Activated naive CD8-positive, alpha-beta T cell treated with anti-CD3 and anti-CD28 coated beads for 36 hours (primary cell): ENCODE measurements at places on chromosomes 2 and 18.
A peak's percentile ranks its signal among the peaks of the same experiment; 100 is the strongest.

GRCh38 chr18:55731594-55732042 lies 143.6 kb upstream of the TCF4 start:
- no peaks in the 10 kb centered on the region for H3K36me3 ChIP-seq
- no peak overlapping the region for H3K27ac ChIP-seq

- no peak for DNase-seq
- no peak overlapping the region for H3K27ac ChIP-seq
- H3K27me3 ChIP-seq, result no peaks in the 10 kb centered on the region
- no peaks in the 10 kb centered on the region for H3K36me3 ChIP-seq
- no peak overlapping the region for H3K4me3 ChIP-seq
- no peaks in the 10 kb centered on the region for H3K4me1 ChIP-seq
Measured at GRCh38 chr2:123514613-123515207, 510.4 kb upstream of the CNTNAP5 start.

DNA sequence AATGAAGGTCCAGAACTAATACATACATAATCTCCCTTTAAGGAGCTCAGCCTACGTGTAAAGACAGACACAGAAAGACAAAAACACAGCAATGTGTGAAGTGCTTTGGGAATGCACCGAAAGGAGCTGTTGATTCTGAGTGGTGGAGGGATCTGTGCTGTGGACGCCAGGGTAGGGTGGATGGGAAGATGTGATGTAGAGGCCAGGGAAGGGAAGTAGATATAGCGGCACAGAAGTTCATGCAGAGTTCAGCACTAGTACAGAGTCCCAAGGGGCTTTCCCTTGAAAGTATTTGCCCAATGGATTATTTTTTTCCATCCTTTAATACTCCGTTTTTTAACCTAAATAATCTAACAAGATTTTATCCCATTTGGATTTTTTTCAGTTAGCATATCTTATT lies 32.1 kb upstream of the DOCK10 start:
- DNase-seq, result no peak
- H3K27ac ChIP-seq, result no peak overlapping the region
- H3K36me3 ChIP-seq, result no peaks in the 10 kb centered on the region
- no peaks in the 10 kb centered on the region for H3K27me3 ChIP-seq
- no peak overlapping the region for H3K4me3 ChIP-seq

DNA sequence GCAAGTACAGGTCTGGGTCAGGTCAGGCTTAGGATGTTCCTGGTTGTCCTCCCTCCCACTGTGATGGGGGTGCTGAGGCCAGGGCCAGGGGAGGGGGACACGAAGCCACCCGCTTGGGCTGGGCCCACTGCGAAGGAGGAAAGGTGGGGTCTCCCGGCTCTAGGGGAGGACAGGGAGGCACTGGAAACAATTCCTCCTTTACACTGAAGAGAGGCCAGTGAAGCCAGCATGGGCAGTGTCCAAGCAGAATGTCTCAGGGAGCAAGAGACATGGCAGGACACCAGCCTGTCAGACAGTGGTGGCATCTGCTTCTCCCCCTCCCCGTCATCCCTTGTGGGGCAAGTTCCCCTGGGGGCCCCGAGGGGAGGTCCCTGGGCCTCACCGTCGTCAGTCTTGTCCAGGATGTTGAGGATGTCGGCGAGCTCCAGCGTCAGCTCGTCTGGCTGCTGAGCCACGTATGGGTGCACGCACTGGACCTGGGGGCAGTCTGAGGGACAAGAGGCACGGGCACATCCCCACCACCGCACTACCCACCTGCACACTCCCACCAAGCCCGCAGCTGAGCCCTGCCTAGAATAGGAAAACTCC lies 10.8 kb downstream of the SNORC start:
- H3K4me3 ChIP-seq, result no peak overlapping the region
- peaks cover 3% of the 10 kb centered on the region for H3K27me3 ChIP-seq
- no peaks in the 10 kb centered on the region for H3K36me3 ChIP-seq
- DNase-seq, result no peak
- H3K27ac ChIP-seq, result no peak overlapping the region
- H3K4me1 ChIP-seq, result no peaks in the 10 kb centered on the region

- peak; percentile 40 for DNase-seq
- H3K27ac ChIP-seq, result peak overlapping the region; percentile 42
- H3K4me1 ChIP-seq, result peaks cover 32% of the 10 kb centered on the region
- H3K36me3 ChIP-seq, result peaks cover 14% of the 10 kb centered on the region
Measured at GRCh38 chr2:86764661-86765309, 25.9 kb downstream of the CD8A start.

DNA sequence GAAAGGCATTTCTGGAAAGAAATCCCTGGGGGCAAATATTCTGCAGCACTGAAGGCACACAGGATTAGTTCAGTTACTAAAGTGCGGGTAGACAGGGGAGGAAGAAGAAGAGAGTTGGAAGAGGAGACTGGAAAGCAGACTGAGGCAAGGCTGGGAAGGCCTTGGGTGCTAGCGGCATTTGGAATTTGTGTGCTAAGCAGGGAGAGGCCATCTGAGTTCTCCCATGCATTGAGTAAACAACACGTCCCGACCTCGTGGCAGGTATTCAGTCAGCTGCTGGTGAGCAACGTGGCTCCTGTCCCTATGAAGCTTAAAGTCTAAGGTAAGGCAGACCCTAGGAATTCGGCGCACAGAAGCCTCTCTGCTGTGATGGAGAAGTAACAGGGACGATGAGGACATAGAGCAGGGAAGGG lies 30.7 kb downstream of the ATP8B1 start:
- peaks cover 25% of the 10 kb centered on the region for H3K4me1 ChIP-seq
- no peak overlapping the region for H3K4me3 ChIP-seq
- H3K27me3 ChIP-seq, result no peaks in the 10 kb centered on the region

GRCh38 chr18:63306819-63307550 lies 12.6 kb downstream of the BCL2 start:
- H3K4me1 ChIP-seq, result peaks cover 79% of the 10 kb centered on the region
- no peaks in the 10 kb centered on the region for H3K27me3 ChIP-seq
- H3K4me3 ChIP-seq, result no peak overlapping the region
- H3K36me3 ChIP-seq, result peaks cover 62% of the 10 kb centered on the region
